ENCODE measurements at places on chromosomes 3 and 15.
A peak's percentile ranks its signal among the peaks of the same experiment; 100 is the strongest.

GRCh38 chr3:3646934-3647333 is 152.3 kb upstream of the LRRN1 start:
- H3K27ac ChIP-seq = no peak overlapping the region
- no peak overlapping the region for H3K4me3 ChIP-seq
- H3K36me3 ChIP-seq = no peaks in the 10 kb centered on the region

DNA sequence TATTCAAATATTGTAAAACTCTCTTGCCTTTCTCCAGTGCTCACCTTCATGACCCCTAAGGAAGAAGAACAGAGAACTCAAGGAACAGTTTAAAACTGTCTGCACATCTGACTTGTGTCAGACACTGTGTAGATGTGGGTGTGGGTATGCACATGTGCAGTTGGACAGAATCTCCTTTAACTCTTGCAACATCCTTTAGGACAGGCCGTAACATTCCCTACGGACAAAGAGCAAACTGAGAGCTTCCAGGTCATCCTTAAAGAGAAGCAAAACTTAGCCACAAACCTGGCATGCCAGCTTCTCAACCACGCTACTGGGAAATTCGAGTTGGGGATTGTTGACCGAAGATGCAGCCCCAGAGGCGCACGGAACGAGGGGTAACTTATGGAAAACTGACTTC is 4.1 kb upstream of the SFMBT1 start:
- H3K4me3 ChIP-seq = no peak overlapping the region
- no peaks in the 10 kb centered on the region for H3K36me3 ChIP-seq
- H3K27me3 ChIP-seq = peaks cover 20% of the 10 kb centered on the region
- H3K27ac ChIP-seq = no peak overlapping the region

DNA sequence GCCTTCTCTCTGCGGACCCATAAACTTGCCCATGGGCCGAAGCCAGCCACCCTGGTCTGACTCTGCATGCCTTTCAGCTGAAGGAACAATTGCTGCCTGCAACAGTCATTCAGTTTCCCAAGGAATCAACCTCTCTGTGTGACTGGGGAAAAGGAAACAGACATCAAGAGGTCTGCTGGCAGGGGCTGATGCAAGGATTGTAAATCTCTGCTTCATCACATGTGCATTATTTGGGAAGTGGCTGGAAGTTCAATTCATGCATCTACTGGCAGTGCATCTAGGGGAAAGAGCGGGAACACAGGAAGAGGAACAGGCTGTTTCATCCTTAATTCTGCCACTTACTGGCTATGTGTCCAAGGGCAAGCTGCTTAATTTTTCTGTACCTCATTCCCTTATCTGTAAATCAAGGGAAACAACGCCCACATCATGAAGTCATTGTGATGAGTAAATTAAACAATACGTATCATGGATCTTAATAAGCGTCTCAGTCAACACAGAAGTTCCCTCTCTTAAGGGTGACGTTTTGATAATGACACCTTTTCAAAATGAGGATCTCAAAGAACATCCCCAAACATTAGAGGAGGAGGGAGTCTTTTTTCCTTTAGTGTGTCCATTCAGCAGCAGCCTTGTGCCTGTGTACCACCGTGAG is 17.4 kb upstream of the ADPGK start:
- H3K27me3 ChIP-seq = peaks cover 27% of the 10 kb centered on the region
- H3K4me3 ChIP-seq = no peak overlapping the region
- H3K36me3 ChIP-seq = no peaks in the 10 kb centered on the region
- no peak for DNase-seq

- no peaks in the 10 kb centered on the region for H3K27me3 ChIP-seq
- peak; percentile 49 for DNase-seq
- no peaks in the 10 kb centered on the region for H3K36me3 ChIP-seq
- peak overlapping the region; percentile 73 for H3K4me3 ChIP-seq
- H3K4me1 ChIP-seq = peaks cover 78% of the 10 kb centered on the region
Measured at GRCh38 chr15:38610748-38611147, 46.1 kb upstream of the RASGRP1 start.

GRCh38 chr3:37952564-37952963 is 38.0 kb upstream of the VILL start:
- H3K4me1 ChIP-seq = peaks cover 28% of the 10 kb centered on the region
- H3K36me3 ChIP-seq = peaks cover 6% of the 10 kb centered on the region
- H3K4me3 ChIP-seq = no peak overlapping the region
- no peak for DNase-seq
- H3K27ac ChIP-seq = no peak overlapping the region

DNA sequence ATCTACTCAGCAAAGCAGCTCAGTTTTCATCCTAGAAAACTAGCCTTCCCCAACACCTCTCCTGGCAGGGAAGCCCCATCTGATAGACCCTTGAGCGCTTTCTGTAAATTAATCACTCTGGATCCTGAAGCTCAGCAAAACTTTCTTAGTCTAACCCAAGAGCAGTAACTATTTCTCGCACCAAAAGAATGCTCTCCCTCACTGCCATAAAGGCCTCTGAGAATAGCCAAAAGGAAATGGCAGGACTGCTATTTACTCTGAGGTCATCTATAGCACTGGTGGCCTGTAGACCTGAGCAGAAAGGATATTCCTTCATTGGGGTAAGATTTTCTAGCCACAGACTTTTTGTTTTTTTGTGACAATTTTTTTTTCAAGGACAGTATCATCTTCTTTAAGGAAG is 345.8 kb upstream of the ADAMTS9 start:
- H3K27ac ChIP-seq = no peak overlapping the region
- no peaks in the 10 kb centered on the region for H3K27me3 ChIP-seq
- no peaks in the 10 kb centered on the region for H3K36me3 ChIP-seq
- no peak overlapping the region for H3K4me3 ChIP-seq
- no peak for DNase-seq
- H3K4me1 ChIP-seq = no peaks in the 10 kb centered on the region

GRCh38 chr3:159559771-159560170 is 428.9 kb upstream of the IL12A start:
- DNase-seq = no peak
- no peaks in the 10 kb centered on the region for H3K27me3 ChIP-seq
- no peaks in the 10 kb centered on the region for H3K36me3 ChIP-seq
- H3K4me3 ChIP-seq = no peak overlapping the region
- no peaks in the 10 kb centered on the region for H3K4me1 ChIP-seq

DNA sequence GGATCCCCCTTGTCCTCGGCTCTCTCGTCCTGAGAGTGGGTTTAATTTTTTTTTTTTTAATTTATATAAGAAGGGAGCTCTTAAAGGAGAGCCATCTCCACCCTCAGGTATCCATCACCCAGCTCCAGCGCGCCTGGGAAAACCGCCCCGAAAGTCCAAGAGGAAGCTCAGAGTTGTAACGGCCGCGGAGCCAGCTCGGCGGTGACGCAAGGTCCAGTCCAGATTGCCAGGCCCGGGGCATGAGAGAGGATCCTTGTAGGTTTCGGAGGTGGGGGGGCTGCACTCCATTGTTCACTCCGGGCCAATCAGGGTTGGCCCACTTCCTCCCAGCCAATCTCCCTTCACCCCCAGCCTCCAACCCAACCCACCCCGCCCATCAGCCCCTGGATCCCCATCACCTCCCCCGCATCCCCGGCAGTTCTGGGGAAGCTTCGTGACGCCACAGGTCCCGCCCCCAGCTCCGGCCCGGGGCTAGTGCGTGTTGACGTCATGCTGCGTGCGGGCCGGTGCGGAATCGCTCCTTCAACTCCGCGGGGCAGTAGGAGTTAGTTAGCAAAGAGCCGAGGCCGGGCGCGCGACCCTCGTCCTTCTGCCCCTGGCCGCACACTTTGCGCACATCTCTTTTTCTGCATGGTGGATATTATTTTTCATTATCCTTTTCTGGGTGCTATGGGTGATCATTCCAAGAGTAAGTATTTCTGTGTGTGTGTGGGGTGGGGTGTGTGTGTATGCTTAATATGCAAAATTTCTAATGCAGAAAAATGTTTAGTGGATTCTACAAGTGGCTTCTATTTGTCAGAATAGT is at the start of gene ISL2:
Gene ISL2, plus strand, starts transcription at position 520 of the 805 bp plus-strand sequence. Its CDS starts 111 bp downstream, at position 631.
- peaks cover 51% of the 10 kb centered on the region for H3K27me3 ChIP-seq
- peaks cover 58% of the 10 kb centered on the region for H3K4me1 ChIP-seq
- peak within 1 kb of the TSS; percentile 85 for H3K27ac ChIP-seq
- H3K4me3 ChIP-seq = peak within 1 kb of the TSS; percentile 92

DNA sequence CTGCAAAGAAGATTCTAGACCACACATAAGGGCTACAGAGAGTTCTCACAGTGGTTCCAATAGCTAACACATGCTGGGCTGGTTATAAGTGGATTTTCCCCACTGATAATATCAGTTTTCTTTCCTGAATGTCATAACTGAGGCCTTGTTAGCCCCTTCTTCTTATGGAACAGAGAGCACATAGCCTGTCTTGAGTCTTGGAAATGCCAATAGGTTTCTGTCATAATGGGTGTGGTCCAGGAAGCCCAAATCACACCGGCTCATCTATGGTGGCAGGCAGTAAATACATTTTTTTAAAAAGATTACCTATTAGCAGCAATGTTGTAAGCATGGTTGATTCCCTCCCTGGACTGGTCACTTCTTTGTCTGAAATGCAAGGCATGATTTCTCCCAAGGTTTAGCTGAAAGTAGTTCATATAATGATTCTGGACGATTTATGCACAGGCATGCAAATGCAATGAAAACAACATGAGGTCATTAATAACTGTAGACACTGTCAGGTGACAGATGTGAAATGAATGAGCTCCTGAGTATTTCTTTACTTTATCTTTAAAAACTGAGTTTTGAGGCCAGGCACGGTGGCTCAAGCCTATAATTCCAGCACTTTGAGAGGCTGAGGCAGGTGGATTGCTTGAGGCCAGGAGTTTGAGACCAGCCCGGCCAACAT is 67.2 kb upstream of the ATP2C1 start:
- H3K36me3 ChIP-seq = no peaks in the 10 kb centered on the region
- no peak overlapping the region for H3K27ac ChIP-seq
- H3K4me3 ChIP-seq = no peak overlapping the region
- no peak for DNase-seq
- no peaks in the 10 kb centered on the region for H3K4me1 ChIP-seq

DNA sequence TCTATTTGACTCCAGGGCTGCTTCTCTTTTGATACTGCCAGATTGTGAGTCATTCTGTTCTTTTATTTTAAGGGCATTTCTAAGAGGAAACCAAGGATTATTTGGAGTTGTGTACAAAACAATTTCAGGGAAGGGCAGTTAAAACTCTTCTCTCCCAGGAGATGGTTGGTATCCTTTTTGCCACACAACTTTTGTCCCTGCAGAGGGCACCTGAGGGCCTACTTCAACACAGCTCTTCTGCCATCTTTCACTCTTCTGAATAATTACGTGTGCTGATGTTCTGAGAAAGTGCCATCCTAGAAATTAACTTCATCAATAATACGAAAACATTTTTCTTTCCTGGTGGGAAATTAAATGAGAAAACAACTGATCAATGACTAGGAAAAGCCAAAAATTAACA is 75.7 kb upstream of the GADL1 start:
- H3K36me3 ChIP-seq = no peaks in the 10 kb centered on the region
- peaks cover 3% of the 10 kb centered on the region for H3K4me1 ChIP-seq
- DNase-seq = no peak
- H3K27me3 ChIP-seq = peaks cover 8% of the 10 kb centered on the region
- H3K4me3 ChIP-seq = no peak overlapping the region
- H3K27ac ChIP-seq = no peak overlapping the region

DNA sequence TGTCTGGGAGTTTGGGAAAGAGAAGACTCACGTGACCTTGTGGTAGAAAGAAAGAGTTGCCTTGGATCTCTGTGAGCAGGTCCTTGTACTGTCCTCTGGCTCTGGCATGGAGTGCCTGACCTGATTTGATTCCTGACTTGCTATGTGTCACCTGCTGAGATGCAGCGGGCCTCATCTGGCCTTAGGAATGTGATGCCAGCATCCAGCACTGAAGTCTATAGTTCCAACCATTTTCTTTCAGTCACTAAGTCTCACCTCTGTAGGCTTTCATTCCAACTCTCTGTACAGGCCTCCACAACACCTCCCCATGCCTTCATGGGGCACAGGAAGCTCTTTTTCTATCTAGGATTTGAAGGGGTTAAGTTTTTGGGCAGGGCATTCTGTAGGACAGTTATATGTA is 12.1 kb upstream of the OXSR1 start:
- H3K4me3 ChIP-seq = no peak overlapping the region
- peaks cover 54% of the 10 kb centered on the region for H3K4me1 ChIP-seq
- no peak overlapping the region for H3K27ac ChIP-seq
- no peak for DNase-seq
- no peaks in the 10 kb centered on the region for H3K36me3 ChIP-seq

DNA sequence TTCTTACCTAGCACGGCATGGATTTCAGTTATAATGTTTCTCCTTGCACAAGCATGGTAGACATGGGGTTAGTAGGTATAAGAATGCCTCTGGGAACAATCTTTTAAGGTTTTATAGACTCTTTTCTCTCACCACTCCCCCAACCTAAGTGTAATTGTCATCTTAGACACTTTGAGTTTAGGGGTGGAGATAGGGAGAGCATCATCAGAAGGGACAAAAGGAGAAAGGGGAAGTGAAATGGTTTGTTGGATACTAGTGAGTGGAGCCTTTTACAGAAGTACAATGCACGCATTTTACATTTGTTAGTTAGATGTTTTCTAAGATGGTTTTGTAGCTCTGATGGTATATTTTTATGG is 189.2 kb downstream of the TP63 start:
- no peak overlapping the region for H3K4me3 ChIP-seq
- H3K27ac ChIP-seq = no peak overlapping the region
- no peak for DNase-seq
- H3K4me1 ChIP-seq = peaks cover 5% of the 10 kb centered on the region
- no peaks in the 10 kb centered on the region for H3K27me3 ChIP-seq

DNA sequence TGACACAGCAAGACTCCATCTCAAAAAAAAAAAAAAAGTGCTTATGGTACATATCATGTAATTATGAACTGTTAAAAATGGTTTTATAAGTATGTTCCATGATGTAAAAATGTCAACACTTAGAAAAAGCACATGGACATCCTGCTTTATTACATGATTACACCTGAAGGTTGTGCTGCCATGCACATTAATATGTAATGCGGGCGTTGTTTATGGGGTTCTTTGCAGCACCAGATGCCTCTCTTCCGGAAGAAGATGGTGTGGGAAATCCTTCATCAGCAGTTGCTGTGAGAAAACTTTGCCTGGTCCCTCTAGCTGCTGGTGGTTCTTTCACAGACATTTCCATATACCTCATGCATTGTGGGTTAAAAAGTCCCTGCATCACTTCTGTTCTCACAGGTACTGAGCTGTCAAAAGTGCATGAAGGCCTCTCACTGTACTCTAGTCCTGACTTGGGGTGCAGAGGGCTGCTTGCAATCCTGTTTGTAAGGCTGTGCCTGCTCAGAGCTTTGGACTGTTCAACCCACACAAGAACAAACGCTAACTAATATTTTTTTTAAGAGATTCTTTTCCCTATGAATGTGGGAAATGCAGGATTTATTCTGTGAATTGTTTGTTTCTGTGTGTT is 43.6 kb downstream of the SENP2 start:
- peaks cover 17% of the 10 kb centered on the region for H3K4me1 ChIP-seq
- no peak for DNase-seq
- no peak overlapping the region for H3K4me3 ChIP-seq
- H3K36me3 ChIP-seq = peaks cover 25% of the 10 kb centered on the region
- peak overlapping the region; percentile 20 for H3K27ac ChIP-seq

- H3K27me3 ChIP-seq = no peaks in the 10 kb centered on the region
- DNase-seq = no peak
- no peak overlapping the region for H3K4me3 ChIP-seq
Measured at GRCh38 chr3:45509768-45510129, 84.8 kb upstream of the LIMD1 start.

GRCh38 chr3:141777957-141778813 is 15.0 kb downstream of the GRK7 start:
- no peak for DNase-seq
- no peaks in the 10 kb centered on the region for H3K4me1 ChIP-seq
- no peak overlapping the region for H3K27ac ChIP-seq
- no peaks in the 10 kb centered on the region for H3K36me3 ChIP-seq
- peaks cover 2% of the 10 kb centered on the region for H3K27me3 ChIP-seq

Data from activated T-helper 1 cell treated with anti-CD3 and anti-CD28 coated beads, Interleukin-12 subunit alpha, Interleukin-12 subunit beta, Interleukin-2, Interleukin-4 antibody, amounts not matched to agents 30 ng/mL and 10 ng/mL and 1 ng/mL, durations not matched to agents 14 hours and 24 hours and 36 hours (primary cell).